ENCODE measurements at places on chromosomes 3 and 15.

- no peak for DNase-seq
Measured at GRCh38 chr3:164360078-164360578, 718.2 kb downstream of the SI start.

DNA sequence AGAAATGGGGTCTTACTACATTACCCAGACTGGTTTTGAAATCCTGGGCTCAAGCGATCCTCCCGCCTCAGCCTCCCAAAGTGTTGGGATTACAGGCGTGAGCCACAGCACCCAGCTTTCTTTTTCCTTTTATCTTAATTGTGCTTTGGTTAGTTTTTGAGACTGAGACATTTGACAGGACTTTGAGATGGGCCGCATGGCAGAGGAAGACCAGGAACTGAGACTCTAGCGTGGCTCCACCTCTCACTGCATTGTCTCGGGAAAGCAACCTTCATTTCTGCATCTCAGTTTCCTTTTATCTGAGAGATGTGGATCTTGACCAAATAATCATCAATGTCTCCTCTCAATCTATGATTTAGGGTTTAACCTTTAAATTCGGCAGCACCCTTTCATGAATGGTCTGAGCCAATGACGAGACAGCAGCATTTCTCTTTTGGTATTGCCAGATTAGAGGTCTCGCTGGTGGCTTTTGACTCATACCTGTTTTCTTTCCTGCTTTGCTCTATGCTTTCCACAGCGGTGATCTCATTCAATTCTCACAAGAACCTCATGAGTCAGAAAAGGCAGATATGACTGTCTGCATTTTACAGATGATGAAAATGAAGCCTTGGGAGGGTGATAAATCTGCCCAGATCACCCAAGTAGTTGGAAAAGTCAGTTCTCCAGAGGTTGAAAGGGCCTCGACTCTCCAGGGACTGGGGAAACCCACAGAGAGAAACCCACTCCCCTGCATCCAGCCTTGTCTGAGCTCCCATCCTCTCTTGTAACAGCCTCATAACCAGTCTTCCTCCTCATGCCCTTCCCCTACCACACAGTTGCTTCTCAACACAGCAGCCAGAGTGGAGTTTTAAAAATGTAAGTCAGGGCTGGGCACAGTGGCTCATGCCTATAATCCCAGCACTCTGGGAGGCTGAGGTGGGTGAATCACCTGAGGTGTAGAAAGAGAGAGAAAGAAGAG, 84.8 kb upstream of the FOXB1 start:
- DNase-seq = no peak

- DNase-seq = no peak
Measured at GRCh38 chr3:134279466-134279865, 28.8 kb upstream of the RYK start.

- DNase-seq = no peak
Measured at GRCh38 chr3:46542344-46542743, 23.8 kb downstream of the LRRC2 start.

DNA sequence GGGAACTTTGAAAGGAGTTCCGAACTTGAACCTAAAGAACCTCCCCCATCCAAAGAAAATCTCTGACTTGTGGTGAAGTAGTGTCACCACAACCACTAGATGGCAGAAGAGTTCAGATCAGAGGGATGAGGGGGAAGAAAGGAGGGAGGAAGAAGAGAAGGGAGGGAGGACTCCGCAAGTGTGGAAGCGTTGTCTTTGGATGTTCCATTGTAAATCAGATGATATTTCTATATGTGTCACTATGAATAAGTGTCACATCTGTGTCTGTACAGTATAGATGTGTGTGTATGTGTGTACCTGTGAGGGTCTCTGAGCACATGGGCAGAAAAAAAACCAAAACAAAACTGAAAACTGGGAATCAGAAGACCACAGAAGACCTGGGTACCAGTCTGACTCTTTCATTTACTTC, 16.9 kb downstream of the SLC24A1 start:
- peak; percentile 39 for DNase-seq

- DNase-seq = no peak
Measured at GRCh38 chr15:81723701-81724100, 322.1 kb downstream of the MEX3B start.

DNA sequence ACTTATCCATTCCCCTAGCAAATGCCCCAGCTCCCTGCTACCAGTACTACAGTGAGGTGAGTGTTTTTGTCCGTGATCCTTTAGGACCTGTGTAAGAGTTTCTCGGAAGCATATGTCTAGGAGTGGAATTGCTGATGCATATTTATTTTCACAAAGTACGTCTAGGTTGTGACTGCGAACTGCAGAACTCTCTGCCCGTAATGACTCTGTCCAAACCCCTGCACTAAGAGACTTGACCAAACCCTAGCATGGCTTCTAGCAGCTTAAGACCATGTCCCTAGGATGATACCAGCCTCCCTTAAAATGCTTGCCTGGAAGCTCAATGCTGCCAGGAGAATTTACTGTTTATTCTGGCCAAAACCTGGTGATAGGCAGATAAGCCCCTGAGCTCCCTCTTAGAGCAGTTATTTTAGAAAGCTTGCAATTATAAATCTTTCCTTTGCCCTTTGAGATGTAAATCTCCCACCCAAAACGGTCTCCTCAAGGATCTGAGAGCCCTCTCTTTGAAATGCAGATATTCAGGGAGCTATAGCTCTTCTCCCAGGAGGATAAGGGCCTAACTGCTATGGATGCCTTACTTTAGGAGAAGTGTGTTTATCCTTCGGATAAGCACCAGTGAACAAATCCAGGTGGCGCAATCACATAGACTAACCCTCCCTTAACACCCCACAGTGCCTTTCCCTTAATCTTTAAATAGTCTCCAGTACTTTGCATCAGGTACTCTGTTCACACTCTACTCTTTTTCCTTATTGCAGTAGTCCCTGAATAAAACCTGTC, 14.7 kb upstream of the CA12 start:
- DNase-seq = no peak

DNA sequence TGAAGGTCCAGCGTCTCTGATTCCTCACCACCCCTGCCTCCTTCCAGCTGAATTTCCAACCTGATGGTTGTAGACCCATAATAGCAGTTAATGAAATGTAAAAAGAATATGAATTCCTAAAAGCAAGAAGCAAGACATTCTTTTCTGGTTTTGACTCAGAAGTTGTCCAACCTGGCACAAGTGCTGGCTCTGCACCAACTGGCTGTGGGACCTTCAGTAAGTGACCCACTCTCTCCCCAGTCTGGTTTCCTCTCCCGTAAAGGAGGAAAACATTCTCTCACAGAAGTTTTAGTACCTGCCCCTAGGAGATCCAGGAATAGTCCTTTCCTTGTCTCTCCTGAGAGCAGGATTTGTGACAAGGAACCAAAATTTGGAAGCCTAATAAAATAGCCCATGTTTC, 236.9 kb upstream of the TRIM42 start:
- no peak for DNase-seq

DNA sequence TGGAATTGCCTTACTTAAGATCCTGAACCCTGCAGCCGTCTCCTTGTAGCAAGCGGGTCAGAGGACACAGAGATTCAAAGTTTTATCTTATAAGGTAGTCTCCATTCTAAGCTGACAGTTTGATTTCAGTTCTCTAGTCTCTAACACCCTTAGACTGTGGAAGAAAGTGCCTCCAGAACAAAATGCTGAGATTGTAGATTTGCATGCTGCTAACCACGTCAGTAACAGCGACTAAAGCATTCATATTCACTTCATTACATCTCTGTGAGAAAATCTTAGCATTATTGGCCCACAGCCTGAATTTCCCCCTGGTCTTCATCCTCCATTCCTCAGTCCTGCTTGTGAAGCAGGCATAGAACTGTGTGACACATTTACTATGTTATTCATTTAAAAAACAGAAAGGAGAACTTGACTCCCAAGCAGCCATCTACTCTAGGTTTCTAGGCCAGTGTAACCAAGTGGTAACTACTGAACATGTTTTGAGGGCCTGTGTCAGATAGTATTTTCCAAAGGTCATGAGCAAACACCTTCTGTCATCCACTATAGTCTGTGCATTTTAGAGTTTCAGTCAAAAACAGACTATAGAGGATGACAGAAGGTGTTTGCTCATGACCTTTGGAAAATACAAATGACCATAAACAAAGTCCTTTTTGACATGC, 27.4 kb downstream of the ARIH2 start:
- no peak for DNase-seq

- peak; percentile 62 for DNase-seq
Measured at GRCh38 chr15:78638658-78639314, 2.2 kb downstream of the CHRNB4 start.

DNA sequence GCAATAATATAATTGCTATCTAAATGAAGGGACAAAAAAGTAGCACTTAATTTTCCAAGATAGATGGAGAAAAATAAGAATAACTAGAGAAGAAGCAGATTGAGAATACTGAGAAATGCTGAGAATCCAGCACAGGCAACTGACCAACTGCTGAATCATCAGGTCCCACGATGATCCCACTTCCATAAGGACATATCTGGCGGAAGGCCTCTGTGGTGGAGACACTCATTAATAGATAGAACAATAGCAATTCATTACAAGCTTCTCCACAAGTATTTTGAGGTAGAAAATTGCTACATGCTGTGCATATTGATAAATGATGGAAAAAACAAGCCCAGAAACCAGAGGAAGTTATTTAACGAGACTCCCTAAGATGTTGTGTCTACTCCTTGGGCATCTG, 105.9 kb downstream of the DUT start:
- no peak for DNase-seq

DNA sequence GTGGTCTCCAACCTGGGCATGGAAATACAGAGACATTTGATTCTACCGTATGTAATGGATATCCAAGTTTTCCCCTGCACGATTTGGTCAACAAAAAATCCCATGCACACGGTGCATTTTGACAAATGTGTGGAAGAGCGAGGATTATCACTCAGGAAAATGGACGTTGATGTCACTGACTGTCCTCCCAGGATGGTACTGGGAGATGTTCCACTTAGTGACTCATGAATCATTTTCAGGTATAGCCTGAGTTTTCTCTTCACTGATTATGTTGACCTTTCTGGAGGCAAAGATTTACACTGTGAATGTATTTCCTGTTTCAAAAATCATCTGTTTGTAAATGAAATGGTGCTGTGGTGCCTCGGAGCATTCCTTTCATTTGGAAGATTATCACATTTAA, 596.7 kb upstream of the ADAMTS9 start:
- DNase-seq = no peak

DNA sequence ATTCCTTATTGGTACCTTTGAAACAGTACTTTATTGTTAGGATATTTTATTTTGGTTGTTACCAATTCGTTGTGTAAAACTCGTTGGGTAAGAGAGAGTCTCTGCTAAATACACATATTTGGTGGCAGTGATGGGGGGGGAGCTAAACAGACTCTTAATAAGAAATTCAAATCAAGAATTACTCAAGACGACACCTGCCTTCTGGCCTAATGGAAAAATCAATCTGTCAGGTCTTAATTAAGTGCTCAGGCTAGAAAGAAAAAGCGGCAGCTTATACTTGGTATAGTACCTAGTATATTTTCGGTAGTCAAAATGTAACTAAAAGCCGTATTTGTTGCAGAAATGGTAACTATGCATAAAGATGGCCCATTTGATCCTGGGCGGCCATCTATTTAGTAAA, 18.2 kb downstream of the FOXP1 start:
- DNase-seq = no peak

DNA sequence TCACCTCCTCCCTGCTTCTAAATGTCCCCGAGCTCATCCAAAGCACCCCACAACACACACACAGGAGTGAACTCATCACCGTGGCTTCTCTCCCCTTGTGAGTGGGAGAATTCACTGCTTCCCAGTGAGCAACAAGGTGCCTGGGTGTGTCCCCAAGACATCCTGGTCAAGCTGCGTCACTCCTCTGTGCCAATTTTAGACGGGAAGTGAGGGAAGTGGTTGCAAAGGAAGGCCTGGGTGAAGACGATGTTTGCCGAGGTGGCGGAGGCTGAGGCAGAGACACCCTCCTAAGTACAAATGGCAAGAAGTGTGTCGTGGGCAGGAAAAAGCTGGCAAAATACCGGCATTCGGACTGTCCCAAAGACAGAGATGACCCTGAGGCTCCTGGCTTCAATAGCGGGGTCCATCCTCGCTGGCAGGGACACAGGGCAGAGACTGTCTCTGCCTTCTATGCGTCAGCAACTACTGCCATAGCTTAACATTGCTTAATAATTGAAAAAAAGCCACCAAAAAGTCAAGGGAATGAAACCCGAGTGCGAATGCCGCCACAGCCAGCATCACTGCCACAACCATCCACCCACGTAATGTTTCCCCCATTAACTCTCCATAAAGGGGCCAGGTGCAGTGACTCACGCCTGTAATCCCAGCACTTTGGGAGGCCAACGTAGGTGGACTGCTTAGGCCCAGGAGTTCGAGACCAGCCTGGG, 72.8 kb downstream of the VGLL4 start:
- DNase-seq = no peak

- no peak for DNase-seq
Measured at GRCh38 chr3:121803771-121804320, 31.0 kb downstream of the IQCB1 start.

DNA sequence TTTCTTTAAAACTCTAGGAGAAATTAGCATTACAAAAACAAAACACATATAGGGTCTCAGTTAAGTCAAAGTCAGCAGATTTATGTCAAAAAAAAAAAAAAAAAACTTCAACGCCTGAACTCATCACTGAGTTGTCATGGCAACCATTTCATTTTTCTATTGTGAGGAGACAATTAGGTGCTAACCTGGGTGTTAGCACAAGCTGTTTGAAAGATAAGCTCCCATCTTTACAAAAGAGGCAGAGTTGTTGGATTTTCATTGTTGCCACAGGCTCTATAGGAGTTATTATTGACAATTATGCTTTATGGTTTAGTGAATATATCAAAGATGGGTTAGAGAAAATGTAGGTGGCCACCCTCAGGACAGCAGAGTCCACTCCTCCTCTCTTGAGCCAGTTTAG, 806.9 kb downstream of the GRM7 start:
- no peak for DNase-seq

GRCh38 chr3:42654331-42655201, 1.1 kb downstream of the ZBTB47 start:
- DNase-seq = no peak

- DNase-seq = no peak
Measured at GRCh38 chr15:69414701-69415167, 585 bp downstream of the KIF23 start.

DNA sequence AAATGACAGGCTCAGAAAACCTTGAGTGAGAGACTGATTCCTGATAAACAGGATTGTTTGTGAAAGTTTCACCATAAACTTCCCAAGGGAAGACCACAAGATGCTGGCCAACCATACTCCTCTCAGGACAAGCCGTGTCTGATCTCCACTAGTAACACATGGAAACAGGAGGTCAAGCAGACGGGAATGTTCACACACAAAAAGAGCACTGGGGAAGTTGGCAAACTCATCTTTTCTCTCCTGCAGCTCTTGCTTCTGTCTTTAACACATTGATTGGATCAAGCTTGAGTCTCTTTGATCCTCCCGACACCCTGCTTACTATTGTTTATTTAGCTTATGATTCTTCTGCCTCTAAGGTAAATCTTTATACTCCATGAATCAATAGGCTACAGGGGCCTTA, 713.5 kb downstream of the PDCD6IP start:
- DNase-seq = no peak

DNA sequence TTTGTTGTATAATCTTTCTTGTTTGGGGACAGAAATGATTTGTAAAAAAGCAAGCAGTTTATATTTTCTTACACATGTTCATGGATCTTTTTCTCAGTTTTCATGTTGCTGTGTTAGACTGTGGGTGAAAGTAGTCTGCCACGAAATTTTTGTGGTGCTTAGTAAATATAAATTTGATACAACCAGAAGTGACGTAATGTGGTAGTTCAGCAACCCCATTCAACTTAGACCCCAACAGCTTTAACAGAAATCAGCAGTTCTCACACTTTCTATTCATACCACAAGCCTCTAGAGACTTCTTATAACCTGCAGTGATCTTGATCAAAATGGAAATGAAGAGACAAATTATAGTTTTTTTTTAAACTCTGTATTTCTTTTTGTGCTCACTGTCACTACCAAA, 120.2 kb upstream of the IGSF10 start:
- DNase-seq = no peak

All from NCI-H1092 (cell line).